ENCODE measurements at places on chromosomes 11 and 22.

DNA sequence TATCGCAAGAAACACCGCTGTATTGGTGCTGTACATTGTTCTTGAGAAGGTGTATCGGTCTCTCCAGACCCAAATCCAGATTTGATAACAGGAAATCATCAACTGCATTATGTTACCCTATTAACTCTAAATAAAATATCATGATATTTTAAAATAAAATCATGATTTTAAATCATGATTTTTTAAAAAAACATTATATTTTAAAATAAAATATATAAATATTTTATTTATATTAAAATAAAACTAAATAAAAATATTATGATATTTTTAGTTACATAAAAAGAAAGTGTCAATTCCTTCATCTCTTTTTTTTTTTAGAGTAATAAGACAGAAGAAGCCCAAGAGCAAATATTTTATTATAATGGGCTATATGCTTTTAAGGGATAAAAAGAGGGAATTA is 27.6 kb downstream of the RBMXL2 start:
- no peak for DNase-seq

DNA sequence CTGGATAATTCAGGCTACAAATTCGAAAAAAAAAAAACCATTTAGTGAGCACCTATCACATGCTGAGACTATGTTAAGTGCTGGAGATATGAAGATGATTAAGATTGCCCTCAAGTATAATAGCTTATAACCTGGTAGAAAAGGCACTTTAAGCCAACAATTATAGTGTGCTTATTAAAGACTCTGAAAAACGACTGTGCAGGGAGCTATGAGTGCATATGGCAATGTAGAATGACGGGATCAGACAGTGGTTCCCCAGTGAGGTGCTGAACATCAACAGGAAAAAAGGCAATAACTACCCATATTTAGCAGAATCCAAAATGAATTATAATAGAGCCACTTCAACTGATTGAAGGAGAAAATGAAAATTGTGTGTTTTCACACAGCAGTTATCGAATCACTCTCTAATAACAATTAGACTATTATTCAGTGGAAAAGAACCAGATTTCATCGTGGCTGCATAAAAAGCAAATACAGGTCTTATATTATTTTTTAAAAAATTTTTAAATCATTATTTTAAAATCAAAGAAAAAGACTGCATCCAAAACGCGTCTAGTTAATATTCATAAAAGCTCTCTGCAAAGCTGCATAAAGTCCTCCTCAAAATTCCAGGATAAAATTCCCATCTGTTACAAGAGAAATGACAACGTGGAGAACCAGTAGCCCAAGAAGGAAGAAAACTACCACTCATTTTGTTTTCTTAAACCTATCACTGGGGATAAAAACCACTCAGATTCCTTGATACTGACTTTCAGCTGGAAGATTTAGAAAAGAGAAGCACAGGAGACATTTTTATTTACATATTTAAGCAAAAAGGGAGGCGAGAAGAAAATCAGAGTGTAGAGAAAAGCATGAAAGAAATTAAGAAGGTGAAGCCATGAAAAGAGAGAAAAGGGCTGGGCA is 1.1 kb downstream of the MTMR2 start:
- DNase-seq = no peak

- peak; percentile 72 for DNase-seq
Observed at GRCh38 chr11:65274735-65275682, 13.2 kb downstream of the POLA2 start.

DNA sequence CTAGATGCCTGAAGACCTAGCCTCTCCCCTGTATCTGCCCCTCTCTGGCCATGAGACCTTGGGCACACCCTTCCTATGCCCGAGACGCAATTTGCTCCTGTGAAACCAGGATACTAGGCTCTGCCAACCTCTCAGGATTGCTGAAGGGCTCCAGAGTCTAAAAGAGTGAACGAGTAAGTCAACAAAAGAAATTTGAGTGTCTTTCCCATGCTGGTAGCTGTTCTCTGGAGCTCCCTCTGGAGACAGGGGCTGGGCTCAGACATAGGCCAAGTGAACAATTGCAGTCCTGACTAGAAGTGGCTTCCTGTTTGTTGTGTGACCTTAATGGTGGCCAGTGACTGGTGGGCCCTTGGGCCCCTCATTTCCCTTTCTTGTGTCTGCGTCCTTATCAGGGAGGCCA is 189.0 kb upstream of the NARS2 start:
- no peak for DNase-seq
